Renal pelvis (tissue), 12 donors: ENCODE measurements at places on chromosomes 11 and 22. TPM values are rescaled to one million over a fixed set of nuclear protein-coding genes. Genes with fewer than 3 reads are reported as not detected.

DNA sequence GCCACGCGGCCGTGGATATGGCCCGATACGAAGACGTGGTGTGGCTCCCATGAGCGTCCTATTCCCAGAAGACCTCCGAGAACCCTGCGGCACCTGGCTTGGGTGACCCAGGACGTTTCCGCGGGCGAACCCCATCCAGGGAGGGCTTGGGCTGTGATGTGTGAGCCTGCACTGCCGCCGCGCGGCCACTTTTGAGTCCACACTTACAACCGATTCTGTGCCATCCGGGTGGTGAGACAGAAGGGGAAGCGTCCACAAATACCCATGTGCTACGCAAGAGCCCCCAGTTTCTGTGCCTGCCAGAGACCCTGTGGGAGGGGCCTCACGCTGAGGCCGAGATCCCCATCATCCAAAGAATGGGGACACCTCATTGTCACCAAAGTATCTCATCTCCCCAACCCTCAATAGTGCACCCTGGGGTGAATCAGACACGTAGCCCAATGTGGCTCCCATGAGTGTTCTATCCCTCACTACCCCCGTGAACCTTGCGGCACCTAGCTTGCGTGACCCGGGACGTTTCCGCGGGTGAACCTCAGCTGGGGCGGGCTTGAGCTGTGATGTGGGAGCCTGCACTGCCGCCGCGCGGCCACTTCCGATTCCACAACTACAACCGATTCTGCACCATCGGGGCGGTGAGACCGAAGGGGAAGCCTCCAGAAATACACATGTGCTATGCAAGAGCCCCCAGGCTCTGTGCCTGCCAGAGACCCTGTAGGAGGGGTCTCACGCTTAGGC, 4.6 kb upstream of the H19 start:
- no peak for DNase-seq

DNA sequence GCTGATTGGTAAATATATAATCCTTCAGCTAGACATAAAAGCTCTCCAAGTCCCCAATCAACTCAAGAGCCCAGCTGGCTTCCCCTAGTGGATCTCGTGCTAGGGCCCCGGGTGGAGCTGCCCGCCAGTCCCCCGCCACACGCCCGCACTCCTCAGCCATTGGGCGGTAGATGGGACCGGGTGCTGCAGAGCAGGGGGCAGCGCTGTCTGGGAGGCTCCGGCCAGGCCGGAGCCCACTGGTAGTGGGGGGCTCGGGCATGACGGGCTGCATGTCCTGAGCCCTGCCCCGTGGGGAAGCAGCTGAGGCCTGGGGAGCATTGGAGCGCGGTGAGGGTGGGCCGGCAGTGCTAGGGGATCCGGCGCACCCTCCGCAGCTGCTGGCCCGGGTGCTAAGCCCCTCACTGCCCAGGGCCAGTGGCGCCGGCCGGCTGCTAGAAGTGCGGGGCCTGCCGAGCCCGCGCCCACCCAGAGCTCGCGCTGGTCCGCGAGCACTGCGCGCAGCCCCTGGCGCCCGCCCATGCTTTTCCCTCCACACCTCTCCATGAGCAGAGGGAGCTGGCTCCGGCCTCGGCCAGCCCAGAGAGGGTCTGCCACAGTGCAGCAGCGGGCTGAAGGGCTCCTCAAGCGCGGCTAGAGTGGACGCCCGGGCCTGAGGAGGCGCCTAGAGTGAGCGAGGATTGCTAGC, 1680.6 kb upstream of the RAG2 start:
- no peak for DNase-seq

DNA sequence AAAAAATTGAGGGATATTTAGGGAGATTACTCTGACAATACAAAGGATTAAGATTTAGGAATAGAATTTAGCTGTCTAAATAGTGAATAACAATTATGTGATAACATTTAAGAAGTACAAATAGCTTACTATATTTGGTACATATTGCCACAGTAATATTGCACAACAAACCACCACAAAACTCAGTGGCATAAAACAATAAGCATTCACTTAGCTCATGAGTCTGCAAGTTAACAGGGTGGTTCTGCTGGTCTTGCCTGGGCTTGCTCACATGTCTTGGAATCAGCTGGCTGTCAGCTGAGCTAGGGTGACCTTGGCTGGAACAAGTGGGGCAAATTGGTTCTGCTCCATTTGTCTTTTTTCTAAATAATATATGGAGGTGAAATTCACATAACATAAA, 115.1 kb downstream of the DCDC1 start:
- no peak for DNase-seq

- no peak for DNase-seq
Measured at GRCh38 chr22:38871360-38872171, 450 bp downstream of the CBX6 start.

DNA sequence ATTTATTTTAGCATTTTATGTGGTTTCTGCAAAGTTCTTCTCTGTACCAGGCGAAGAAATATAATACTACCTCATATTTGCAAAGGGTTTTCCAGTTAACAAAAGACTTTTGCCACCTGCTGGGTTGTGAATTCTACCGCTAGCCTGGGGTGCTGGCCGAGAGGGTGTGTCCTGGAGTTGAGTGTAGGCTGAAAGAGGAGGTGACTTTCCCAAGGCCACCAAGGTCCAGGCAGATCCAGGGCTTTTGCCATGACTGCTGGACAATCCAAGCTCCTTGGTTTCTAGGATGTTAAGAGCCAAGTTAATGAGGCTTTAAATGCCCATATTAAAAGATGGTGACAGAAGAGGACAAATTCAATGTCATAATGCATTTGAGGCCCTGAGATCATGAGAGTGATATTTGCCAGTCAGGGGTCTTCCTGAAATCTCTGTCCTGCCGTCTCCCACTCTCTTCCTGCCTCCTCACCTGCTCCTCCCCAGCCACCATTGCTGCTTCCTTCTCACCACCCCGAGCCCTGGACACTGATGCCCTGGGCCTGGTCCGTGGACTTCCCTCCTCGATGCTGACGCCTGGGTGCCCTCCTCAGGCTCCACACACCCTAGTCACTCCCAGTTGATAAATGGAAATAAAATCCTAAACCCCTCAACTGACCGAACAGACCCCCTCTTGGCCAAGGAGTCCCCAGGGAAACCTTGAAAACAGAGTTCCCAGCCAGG, 825.6 kb downstream of the TBC1D22A start:
- no peak for DNase-seq

The OR6T1 gene
- not detected for polyA plus RNA-seq

The TRIM68 gene
- polyA plus RNA-seq, result 19.2 TPM
